ENCODE measurements at places on chromosomes 7 and 10.

- DNase-seq, result no peak
Measured at GRCh38 chr10:390449-391100, 255.3 kb downstream of the ZMYND11 start.

- no peak for DNase-seq
Measured at GRCh38 chr10:58266003-58266825, 1.5 kb downstream of the IPMK start.

- no peak for DNase-seq
Measured at GRCh38 chr10:847868-848267, 83.6 kb downstream of the LARP4B start.

DNA sequence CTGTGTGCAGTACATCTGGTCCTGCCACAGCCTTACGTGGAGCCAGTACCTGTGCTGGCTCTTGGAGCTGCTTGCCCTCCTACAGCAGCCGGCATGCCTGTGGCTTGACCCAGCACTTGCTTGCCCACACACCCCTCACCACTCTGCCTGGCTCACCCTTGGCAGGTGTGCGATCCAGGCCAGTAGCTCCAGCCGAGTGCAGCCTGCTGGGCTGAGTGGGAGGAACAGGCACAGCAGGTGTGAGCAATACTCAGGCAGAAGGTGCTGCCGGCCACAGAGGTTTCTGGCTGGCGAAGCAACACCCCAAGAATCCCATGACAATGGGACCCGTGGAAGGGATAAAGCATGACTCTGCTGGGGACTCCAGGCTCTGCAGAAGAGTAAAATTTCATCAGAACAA lies 173.5 kb upstream of the ADCY1 start:
- DNase-seq, result no peak

- no peak for DNase-seq
Measured at GRCh38 chr7:1999278-1999984, 233.3 kb downstream of the MAD1L1 start.

- DNase-seq, result no peak
Measured at GRCh38 chr10:75541411-75541810, 110.0 kb downstream of the LRMDA start.

DNA sequence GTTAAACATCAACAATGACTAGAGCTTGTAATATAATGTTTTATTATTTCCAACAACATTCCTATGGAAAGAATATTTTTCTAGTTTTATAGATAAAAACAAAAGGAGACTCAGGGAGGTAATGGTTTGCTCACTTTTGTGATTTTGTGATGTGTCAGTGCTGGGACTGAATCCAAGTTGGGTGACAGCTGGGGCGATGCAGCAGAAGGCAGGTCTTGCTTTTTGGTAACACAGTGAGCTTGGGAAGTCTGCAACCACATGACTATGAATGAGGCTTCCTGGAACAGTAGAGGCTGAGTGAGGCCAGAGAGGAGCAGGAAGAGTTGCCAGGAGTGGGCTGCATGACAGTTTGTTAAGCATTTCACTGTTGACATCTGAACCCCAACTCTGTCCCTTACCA lies 4.9 kb upstream of the YKT6 start:
- no peak for DNase-seq

DNA sequence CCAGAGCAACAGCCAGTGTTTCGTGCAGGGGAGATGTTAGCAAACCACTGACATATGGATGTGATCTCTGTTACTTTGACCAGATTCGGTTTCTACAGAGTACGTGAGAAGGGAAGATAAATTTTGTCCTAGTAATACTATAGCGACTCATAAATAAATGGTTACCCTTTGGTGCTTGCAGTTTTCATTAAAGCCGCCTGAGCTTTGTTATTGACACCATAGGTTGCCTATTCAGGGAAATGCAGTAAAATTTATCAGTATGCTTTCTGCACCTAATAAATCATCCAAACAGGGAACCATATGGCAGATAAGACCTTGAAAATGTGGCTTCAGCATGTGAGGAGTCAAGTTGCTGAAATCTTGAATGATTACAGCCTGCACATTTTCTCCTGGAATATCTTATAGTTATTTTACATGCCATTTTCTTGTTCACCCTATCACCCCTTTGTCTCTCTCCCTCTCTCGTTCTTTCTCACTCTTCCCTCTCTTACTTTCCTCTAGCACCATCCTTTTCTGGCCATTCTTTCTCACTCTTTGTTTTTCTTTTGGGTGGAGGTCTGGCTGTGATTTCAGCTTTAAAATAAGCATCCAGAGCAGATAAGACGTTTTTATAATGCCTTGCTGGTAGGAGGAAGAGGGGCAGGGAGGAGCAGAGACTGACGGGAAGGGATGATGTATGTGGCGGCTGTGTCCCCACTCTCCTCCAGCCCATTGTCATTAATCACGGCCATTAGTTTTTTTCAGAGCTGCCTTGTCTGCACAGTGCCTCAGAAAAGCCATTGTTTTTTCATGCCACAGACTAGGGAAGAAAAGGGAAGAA lies 182.5 kb downstream of the LRMDA start:
- no peak for DNase-seq

DNA sequence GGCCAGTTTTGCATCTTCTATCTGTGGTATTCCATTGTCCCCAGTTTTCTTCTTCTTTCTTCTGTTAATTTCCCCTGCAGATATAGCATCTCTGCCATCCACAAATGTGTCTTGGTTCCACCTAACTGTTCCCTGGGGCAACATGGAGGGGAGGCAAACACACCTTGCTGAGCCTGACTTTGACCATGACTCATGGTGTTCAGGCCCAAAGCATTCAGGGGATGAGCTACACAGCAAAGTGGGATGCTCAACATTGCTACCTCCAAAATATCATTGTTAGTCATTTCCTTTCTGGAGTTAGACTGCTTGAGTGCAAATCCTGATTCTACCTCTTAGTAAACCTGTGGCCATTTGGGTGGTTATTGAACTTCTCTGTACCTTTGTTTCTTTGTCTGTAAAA lies 542.7 kb downstream of the LRMDA start:
- no peak for DNase-seq

- DNase-seq, result no peak
Measured at GRCh38 chr7:53811555-53812079, 730.6 kb upstream of the VSTM2A start.
